Stimulated activated CD8-positive, alpha-beta memory T cell treated with anti-CD3 and anti-CD28 coated beads, Interleukin-7, amount 100 ng/mL, for 4 hours (primary cell): ENCODE measurements at places on chromosomes 7 and 10.

DNA sequence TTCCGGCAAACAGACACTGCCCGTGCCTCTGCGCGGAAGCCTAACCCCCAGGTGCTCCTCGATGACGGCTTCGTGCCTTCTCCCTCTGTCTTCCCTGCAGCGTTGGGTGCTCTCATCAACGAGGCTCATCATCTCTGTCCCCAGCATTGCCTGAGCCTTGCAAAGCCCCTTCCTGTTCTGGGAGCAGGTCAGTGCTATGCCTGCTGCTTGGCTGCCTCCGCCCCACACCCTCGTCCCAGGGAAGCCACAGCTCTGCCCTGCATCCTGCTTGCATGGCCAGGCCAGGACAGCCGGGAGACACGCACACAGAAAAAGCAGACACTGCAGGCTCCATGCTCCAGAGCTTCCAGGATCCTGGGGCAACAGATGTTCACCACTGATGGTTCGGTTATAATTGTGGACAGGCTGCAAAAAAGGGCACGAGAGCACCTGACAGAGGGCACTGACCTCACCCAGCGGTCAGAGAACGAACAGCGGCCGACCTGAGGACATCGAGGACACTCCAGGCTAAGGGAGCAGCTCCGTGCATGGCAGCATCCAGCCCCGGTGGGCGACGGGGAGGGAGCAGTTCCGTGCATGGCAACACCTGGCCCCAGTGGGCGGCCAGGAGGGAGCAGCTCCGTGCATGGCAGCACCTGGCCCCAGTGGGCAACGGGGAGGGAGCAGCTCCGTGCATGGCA lies 265.5 kb downstream of the PTPRN2 start:
- no peak for DNase-seq

GRCh38 chr10:6743291-6743849 lies 163.3 kb upstream of the PRKCQ start:
- DNase-seq = no peak

DNA sequence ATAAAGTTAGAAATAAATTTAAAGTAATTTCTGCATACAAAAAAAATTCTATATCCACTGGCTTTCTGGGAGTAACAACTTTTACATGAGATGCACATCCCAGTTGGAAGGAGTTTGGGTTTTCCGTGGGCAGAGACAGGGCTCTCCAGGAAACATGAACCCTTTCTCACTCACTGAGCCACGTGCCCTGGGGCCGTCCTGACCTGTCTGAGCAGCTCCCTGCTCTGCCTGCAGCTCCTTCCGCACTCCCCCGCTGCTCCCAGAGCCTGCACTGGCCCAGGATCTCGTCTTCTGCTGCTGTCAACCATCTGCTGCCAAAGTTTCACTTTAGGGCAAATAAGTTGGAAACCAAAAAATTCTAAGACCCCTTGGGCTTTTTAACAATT lies 169.1 kb downstream of the DIP2C start:
- DNase-seq = no peak

GRCh38 chr10:121611393-121612159 lies 13.3 kb upstream of the FGFR2 start:
- DNase-seq = no peak

DNA sequence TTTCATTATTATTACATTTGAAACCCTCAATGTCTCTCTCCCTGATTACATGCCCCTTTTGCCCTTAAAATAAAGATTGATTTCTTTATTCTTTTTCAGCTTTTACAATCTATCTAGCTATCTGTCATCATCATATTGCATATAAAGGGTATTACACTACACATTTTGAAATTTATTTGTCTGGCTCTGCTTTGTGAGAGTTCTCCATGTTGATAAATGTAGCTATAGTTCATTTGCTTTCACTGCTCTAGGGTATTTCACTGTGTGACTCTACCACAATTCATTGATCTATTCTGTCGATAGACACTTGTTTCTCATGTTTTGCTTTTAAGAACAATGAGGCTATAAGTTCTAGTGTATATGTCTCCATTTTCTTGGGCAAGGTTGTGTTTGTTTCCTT lies 25.6 kb downstream of the CDK1 start:
- DNase-seq = no peak

- no peak for DNase-seq
Observed at GRCh38 chr10:43749940-43750552, 101.4 kb upstream of the ZNF32 start.

- DNase-seq = no peak
Observed at GRCh38 chr7:22858640-22859561, 36.3 kb upstream of the TOMM7 start.
